HFF-Myc (cell line): ENCODE measurements at places on chromosomes 3 and 15.

GRCh38 chr3:116034086-116034485 lies 410.8 kb downstream of the GAP43 start:
- DNase-seq = no peak

DNA sequence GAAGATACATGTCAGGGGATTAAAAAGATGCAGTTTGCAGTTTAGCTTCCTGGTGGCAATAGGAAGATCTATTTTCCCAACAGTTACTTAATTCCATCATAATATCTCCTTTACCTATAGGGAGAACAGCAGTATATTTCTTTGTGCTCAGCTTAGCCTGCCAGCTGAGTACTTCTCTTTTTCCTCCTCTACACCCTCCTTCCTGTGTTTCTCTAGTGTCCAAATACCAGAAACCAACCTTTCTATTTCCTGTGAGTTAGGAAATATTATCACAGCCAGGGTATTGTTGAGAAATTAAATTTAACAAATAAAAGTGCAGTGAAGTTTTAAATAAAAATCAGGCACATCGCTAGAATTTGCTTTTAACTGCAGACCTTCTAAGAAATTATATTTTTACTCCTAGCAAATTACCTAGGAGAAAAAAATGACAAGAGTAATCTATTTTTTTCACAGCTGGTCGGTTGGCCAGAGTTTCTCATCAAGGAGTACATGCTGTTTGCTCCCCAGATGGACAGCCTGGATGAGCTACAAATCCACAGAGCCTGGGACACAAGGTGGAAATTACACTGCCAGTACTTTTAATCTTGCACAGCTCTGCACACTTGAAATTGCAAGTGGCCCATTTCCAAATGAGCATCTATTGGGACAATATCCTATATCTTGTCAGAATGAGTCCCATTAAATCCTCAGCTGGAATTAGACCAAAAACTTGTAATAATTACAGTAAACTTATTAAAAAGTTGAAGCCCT lies 185.2 kb upstream of the CFAP20DC start:
- DNase-seq = no peak

GRCh38 chr15:25936004-25936403 lies 72.9 kb upstream of the ATP10A start:
- no peak for DNase-seq

- no peak for DNase-seq
These were observed 26.1 kb upstream of the ERICH6 start for GRCh38 chr3:150729682-150730360.

DNA sequence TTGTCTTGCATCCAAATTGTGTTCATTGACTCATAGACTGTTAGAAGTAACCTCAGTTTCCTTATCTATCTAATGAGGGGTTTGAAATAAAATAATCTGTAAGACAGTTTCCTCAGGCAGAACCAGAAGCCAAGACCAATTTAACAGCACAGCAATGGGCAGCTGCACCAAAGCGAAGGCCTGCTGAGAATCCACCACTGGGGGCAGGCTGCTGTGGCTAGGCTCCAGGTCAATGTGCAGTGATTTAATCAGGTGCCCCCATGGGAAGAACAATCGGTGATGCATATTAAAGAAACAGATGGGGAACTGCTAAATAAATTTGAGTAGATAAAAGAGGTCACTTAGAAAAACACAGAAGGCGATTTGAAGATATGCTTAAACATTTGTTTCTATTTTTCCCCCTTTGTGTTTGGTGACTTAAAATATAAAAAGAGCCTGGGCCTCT lies 28.0 kb upstream of the TMOD3 start:
- DNase-seq = no peak

DNA sequence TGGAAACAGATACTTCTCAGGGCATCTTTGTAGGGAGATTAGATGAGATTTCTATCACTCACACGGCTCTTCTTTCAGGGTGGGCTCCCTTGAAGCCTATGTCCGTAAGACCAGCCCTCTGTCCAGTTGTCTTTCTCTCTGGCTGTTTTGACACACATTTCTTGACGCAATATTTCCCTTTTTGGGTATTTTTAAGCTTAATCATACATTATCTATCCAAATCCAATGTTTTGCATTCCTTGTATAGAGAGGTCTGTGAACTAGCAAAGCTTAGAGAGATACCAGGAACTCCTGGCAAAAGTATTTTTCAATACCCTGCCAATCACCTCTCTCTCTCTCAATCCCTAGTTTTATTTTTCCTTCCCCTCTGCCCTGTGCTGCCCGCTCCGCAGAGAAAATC lies 79.3 kb downstream of the EOMES start:
- no peak for DNase-seq

DNA sequence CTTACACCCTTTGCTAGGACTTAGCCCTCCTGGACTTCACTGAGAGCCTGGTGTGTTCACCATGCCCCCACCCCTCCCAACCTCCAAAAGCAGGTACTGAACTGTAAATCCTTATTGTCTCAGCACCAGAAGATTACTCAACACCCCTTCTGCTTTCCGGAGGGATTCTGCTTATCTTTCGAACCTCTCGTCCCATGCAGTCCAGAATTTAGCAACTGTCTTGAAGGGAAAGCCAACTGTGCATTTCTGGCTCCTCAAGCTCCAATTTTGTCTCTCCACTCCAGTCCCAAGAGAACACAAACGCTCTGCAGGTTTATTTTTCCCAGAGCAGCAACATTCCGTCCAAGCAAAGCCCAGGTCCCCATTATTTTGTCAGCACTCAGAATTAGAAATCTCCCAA lies 49.6 kb downstream of the RFTN1 start:
- no peak for DNase-seq

- DNase-seq = no peak
These were observed 12.6 kb downstream of the NFKBIZ start for GRCh38 chr3:101861789-101862415.

- DNase-seq = no peak
These were observed 38.2 kb downstream of the B3GALNT1 start for GRCh38 chr3:161066930-161067329.

GRCh38 chr15:80160570-80161156 lies 7.9 kb downstream of the FAH start:
- DNase-seq = peak; percentile 69

DNA sequence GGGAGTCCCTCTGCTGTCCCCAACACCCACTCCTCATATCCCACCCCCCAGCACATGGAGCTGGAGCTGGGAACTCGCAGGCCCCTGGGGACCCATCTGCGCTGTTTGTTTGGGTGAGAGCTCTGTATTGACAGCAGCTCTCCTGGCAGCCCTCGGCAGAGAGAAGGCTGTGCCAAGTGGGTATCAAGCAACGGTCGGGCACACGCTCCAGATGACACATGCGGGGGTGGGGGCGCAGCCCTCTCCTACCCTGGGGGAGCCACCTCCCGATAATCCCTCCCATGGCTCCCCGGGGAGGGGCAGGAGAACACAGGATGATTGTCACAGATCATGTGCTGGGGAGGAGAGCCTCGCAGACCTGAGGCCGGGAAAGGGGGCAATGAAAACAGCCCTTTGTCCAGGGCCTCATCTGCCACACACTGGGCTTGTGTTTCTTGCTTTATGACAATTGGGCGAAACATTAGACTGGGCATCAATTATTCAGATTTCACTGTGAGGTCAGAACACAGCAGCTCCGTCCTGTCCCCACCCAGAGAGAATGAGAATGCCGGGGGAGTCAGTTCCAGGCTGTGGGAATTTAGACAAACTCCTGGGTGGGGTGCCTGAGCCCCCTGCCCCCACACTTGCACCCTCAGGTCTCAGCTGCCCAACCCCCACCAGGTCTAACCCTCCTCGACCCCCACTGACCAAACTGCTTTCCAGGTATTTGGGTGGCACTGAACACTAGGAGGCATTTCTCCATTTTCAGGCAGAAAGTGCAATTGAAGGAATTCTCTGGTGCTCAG lies 46.4 kb upstream of the KLF13 start:
- no peak for DNase-seq

DNA sequence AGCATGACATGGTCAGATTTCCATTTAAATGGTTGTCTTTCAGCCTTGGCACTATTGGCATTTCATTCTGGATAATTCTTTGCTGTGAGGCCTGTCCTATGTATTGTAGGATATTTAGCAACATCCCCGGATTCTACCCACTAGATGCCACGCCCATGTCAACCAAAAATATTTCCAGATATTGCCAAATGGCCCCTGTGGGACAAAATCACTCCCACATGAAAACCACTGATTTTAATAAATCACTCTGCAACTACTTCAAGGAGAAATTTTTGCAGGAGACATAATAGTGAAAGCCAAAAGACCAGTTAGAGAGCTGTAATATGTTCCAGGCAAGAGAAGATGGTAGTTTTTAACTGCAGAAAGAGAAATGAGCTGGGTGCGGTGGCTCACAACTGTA lies 55.9 kb upstream of the RARB start:
- no peak for DNase-seq

GRCh38 chr3:187251599-187251998 lies 39.9 kb downstream of the MASP1 start:
- no peak for DNase-seq

DNA sequence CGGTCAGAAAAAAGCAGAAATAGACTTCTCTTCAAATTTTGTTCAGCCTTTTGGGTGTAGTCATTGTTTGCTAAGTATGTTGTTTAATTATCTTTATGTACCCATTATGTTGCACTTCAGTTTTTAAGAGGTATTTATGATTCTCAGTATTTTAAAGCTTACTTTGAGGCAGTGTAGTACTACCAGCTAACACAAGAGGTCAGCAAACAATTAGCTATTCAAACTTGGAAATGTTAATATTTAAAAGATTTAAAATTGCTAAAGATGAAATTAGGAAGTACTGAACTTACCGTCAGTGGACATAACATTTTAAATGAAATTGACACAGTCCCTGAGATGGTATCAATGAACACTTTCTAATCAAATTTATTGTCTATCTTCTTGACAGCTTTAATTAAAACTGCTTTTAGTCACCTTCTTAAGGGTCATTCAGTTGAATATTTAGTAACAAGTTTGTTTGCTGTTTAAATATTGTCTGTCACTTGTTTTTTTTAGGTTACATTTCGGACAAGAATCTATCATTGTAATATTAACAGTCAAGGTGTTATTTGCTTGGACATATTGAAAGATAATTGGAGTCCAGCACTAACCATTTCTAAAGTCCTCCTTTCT lies 28.1 kb downstream of the NKIRAS1 start:
- no peak for DNase-seq

DNA sequence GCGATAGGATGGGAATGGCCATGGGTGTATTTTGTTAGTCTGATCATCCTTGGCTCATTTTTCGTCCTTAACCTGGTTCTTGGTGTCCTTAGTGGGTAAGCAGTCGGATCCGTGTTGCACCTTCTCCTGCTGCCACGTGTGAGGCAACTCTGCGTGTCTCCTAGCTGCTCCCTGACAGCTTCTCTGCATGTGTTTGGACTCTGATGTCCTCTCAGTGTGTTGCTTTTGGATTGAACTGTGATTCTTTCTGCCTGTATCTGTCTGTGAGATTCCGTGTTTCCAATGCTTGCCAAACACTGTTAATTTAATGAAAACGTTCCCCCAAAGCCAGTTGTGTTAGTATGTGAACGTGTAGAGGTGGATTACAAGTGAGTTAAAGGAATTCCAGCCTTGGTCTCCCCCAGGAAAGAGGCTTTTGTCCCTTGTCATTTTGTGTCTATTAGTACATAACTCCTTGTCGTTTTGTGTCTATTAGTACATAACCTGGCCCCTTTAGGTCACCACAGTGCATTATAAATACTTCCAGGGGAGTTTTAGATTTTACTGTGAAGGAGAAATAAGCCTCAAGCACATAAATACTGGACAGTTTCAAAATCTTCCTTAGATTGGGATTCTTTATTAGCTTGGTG lies 172.4 kb downstream of the CHDH start:
- DNase-seq = no peak

GRCh38 chr3:169666376-169667165 lies 3.1 kb upstream of the MECOM start:
- no peak for DNase-seq

DNA sequence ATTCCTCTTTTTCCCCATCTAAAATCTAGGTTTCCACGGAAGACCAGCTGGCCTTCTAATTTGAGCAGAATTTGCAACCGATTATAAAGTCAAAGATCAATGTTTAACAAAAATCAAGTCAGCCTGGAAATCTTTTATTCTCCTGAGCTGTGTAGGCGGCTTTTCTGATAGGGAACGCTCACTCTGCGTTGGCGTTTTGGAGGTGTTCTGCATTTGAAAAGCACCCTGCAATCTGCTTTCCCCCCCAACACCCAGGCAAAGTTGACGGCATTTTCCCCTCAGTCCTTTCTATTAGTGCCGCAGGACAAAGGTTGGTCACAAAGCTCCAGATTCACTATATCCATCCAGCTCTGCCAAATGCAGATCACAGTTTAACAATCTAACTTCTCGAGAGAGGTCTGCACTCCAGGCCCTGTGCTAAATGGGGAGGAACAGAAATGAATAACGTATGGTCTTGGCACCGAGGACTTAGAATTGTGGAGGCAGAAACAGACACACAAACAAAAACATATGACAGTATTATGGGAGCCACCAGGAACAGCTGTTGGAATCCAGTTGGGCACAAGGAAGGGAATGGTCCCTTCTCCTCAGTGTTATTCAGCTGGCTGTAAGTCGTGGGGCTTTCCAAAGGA lies 50.4 kb upstream of the LARS2 start:
- no peak for DNase-seq

GRCh38 chr15:77983708-77984445 lies 93.6 kb downstream of the TBC1D2B start:
- no peak for DNase-seq

DNA sequence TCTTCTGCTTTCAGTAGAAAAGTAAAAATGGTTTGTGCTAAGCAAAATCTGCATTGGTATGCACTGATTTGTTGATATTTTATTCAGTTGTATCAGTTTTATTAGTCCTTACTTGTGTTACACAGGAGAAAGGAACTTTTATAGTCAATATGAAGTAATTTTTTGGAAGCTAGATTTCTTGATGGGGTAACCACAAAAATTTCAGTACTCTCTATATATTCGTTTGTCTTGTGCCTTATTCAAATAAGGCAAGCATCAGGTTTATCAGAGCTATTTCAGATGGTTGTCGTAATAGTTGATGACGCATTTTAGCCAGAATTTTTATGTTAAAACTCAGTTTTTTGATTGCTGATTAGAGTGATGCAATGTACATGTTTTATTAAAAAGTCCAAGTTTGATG lies 50.7 kb upstream of the NIPA1 start:
- DNase-seq = no peak

DNA sequence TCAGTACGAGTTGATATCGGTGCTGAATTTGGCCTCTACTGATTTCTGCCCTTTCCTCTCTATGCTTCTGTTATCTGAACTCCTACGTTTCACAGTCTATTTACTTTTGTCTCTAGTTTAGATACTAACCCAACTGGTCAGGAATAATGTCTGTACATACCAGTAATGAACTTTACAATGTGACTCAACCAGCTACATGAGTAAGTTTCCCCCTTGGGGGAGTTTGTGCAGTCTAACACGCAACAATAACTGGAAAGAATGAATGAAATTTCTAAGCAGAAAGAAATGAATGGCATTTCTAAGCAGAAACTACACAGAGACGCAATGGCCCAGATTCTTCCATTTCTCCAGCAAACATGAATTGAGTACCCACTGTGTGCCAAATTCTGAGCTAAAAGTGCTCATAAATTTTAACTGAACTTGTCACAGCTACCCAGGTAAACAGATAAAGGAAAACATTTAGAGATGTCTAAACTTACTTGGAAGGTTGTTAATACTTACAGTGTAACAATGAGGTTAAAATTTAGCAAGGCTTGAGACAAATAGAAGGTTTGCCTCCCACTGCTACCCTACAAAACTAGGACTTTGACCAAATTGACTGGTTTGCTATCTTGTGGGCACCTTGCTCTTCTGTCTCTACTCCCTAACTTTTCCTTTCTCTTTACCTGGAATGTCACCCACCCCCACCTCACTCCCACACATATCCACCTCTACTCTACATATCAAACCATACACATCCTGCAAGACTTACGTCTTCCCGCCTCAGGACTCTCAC lies 11.6 kb downstream of the UPK1B start:
- DNase-seq = no peak

GRCh38 chr15:88529021-88529630 lies 17.4 kb downstream of the DET1 start:
- DNase-seq = no peak
